ENCODE measurements at places on chromosomes 1 and 21. TPM values are rescaled to one million over a fixed set of nuclear protein-coding genes. Genes with fewer than 3 reads are reported as not detected.

GRCh38 chr1:6351480-6352137, 42.0 kb downstream of the ACOT7 start:
- no peak for DNase-seq

The TACSTD2 gene
- total RNA-seq, result 69.9 TPM

The ELK4 gene
- 62.8 TPM for total RNA-seq

GRCh38 chr1:84442256-84442655, 36.8 kb upstream of the RPF1 start:
- DNase-seq, result no peak

- DNase-seq, result no peak
Measured at GRCh38 chr1:89870998-89871397, 50.2 kb downstream of the LRRC8D start.

DNA sequence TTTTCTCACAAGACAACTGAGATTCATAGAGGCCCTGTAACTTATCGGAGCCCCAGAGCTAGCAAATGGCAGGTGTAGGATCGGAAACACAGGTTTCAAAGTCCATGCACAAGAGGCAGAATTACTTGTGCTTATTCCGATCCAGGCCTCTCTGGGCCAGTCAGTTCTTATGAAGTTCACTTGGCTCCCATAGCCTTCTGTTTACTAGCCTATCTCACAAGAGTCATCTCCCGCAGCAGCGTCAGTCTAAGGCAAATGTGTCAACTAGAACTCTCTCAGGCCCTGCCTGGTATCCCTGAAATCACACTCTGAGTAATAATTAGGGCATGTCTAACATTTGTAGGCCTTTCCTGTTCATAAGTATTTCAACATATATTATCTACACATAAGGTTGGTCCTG, 43.3 kb downstream of the PHC2 start:
- DNase-seq, result no peak

- DNase-seq, result no peak
Measured at GRCh38 chr1:225658041-225658440, 5.1 kb upstream of the ENAH start.

GRCh38 chr1:224358237-224358636, 1.6 kb downstream of the CNIH4 start:
- peak; percentile 70 for DNase-seq

The RIPK4 gene
- total RNA-seq, result 8.7 TPM

DNA sequence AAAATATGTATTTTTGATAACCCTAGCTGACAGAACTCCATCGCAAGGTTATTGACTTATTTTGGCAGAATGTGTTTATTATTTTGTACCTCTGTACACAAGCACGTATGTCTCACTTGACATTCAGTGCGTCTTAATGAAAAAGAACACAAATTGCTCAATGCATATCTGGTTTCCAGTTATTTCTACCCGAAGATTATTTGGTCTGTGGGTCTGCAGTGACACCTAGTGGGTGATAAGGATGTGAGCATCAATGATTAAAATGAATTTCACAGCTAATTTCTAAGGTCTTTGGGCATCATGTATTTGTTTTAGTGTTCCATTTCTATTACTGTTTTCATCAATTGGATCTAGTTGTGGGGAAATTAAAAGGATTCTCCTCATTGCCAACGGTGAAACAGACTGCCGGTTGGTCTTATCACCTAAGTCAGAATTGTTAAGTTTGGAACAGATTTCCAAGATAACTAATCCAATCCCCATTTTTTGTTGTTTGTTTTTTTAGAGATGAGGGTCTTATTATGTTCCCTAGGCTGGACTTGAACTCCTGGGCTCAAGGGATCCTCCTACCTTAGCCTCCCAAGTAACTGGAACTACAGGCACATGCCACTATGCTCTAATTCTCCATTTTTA, 13.9 kb downstream of the DDX20 start:
- DNase-seq, result no peak
